ENCODE measurements at places on chromosomes 6 and 20.

- no peak for DNase-seq
These were observed 39.5 kb upstream of the GATA5 start for GRCh38 chr20:62515280-62515679.

- DNase-seq = no peak
These were observed 206.4 kb upstream of the HDDC2 start for GRCh38 chr6:125507987-125508655.

- DNase-seq = peak; percentile 46
These were observed 297.9 kb upstream of the RIMS1 start for GRCh38 chr6:71588490-71588889.

DNA sequence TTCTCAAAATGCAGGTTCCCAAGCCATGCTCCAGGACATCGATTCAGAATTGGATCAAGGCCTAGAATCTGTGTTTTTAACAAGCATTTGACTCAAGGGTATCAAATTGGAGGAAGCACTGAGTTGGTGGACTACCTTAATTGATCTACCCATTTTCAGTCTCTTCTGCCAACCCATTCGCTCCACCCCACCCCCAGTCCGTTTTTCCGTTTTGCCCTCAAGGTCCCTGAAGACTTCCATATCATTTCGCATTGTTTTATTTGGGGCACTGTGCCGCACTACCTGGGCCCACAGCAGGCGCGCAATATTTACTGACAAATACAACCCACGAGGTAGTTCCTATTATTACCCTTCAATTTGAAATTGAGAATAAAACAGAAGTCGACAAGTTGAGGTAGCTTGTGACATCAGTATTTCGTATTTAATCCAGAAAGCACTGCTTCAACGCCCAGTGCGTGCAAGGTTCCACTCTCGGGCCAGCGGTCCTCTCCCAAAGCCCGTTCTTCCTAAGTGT is 557 bp upstream of the DHX35 start:
- DNase-seq = no peak

DNA sequence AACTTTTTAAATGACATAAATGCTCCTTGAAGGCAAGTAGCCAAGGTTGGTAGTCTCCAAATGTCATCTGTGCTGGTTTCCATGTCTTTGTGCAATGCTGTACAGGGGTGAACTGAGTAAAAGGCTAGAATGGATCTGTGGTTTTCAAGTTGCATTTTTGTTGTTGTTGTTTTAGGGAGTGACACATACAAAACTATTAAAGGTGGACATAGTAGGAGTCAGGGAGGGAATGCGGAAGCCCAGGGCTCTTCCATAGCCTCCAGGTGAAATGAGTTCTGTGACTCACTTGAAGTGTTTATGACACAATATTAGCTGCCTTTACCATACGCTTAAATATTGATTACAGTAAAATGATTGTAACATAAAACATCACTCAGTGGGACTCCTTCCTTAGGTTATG is 22.5 kb upstream of the QKI start:
- DNase-seq = no peak

GRCh38 chr6:138849791-138850190 is 53.9 kb downstream of the ECT2L start:
- no peak for DNase-seq

- DNase-seq = no peak
These were observed 78.5 kb downstream of the PHF3 start for GRCh38 chr6:63714091-63714490.

GRCh38 chr6:21508753-21509152 is 84.8 kb upstream of the SOX4 start:
- DNase-seq = no peak

DNA sequence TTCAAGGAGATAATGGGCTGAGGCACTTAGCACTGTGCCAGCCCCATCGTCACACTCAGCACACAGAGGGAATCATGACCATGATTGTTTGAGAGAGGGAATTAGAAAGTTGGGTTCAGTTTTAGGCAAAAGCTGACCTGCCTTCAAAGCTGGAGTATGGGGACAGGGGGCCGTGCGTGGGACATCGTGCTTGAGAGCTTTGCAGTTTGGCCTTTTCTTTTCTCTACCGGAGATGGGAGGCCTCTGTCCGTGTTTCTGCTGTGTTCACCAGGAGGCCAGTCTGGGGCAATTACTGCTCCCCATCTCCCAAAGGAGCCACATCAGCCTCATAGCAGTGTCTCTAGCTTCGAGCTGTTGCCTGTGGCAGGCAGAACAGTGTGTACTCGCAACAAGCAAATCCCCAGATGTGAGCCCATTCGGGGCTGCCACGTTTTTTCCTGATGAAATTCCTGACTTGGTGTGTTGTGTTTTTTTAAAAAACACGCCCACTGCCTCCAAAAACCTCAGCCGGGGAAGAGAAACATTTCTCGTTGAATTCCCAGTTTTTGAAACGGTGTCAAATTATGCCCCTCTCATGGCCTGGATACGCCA is 20.2 kb downstream of the EYA2 start:
- no peak for DNase-seq

DNA sequence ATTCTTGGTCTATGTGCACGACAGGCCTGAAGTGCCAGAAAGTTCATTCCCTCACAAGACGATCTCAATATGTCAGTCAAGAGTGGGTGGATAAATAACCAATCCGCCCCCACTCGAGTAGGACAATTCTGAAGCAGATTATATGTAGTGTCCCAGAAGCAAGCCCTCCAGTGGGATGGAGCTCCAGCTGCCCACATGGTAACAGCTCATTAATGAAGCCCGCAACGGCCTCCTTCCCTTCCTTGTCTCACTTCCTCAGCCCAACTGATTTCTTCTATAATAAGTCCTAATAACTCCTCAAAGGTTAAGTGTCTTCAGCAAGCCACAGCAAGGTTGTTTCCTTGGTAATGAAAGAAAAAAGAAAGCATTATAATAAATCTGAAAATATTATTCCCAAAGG is 82.1 kb upstream of the F13A1 start:
- DNase-seq = peak; percentile 5

DNA sequence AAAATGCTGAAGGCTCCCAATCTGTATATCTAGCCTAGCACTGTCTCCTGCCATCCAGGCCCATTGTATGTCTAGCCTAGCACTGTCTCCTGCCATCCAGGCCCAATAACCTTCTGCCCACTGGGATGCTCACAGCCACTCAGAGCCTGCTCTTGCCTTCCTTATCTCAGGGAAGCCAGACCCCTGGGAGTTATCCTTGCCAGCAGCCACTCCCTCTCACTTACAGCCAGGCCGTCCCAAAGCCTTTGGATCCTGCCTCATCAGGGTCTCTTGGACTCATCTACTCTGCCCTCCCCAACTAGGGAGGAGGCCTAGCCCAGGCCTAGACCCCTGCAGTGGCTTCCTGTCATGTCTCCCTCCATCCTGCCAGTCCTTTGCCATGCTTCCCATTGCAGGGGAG is 37.3 kb downstream of the KIF3B start:
- no peak for DNase-seq

All from endodermal cell (in vitro differentiated cells).